BE2C (cell line): ENCODE measurements at places on chromosomes 13 and 19.

DNA sequence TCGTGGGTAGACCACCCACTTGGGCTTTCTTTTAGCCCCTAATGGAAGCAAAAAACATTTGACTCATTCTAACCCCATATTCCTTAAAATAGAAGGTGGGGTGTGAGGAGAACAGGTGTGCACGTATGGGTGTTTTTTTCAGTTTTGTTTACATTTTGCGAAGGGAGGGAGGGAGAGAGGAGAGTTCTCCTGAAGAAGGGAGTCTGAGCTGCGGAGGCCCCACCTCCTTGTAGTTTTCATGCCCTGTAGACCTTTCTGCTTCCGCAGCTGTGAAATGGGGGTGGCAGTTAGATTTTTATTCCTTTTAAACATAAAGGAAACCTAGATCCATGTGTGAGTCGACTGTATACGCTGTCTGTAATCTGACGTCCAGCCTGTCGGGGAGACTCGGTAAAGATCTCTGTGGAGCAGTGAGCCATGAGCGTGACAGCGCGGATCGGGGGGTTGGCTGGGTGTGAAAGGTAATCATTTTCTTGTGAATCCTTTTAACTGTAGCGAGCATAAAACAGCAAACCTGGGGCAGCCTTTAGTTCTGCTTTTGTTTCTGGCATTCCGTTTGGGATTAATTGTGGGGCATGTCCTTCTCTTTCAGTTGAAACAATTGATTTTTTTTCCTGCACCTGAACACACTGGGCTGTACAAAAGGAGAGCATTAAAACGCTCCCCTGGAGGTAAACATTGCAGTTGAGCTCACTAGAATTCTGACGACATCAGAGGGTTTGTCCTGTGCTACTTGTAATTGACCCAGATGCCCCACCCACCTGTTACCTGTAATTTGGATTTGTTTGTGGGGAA lies 2.3 kb downstream of the UPF1 start:
- no peak for DNase-seq

DNA sequence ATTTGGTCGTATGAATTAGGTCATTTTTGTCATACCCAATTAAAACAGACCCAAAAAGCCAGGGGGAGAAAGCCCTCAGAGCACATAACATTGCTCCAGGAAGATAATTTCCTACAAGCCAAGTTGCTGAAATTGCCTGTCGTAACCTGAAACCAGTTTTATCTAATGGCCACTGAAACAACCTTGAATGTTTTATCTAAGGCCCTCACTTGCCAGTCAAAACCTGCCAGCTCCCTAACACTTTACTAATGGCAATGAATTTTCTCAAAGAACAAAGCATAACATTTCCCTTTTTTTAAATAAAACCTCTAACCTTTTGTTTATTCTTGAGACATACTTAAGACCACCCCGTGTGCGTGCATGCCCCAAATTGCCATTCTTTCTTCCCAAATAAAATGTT lies 496.2 kb upstream of the KLHL1 start:
- DNase-seq = no peak

GRCh38 chr13:99843872-99844271 lies 127.7 kb downstream of the ZIC5 start:
- no peak for DNase-seq

DNA sequence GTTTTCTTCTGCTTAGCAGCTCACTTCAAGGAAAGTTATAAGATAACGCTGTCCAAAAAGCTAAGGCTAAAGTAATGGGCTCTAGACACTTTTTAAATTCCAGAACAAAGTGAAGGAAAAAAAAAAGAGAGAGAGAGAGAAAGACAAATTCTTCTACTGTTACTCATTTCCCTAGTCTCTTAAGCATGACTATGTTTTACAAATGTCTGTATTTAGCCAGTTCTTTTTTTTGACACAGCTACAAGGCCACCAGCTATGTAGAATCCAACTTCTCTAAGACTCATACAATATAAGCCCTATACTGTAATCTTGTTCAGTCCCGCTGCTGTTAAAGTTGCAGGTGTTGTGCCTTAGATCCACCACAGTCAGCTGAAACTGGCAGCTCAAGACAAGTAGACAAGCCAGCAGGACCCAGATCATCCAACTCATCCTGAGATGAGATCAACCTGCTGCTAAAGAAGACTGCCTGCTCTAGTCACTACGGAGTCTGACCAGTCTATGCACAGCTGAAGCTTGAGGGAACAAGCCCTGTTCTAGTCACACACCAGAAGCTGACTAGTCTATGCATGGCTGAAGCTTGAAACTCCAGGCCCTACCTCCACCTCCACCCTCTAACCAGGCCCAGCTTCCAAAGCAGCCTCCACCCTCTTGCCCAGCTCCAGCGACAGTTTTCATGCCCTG lies 10.3 kb upstream of the ZNF83 start:
- DNase-seq = no peak

- peak; percentile 34 for DNase-seq
Measured at GRCh38 chr19:56837492-56838023, 3.0 kb downstream of the PEG3 start.

DNA sequence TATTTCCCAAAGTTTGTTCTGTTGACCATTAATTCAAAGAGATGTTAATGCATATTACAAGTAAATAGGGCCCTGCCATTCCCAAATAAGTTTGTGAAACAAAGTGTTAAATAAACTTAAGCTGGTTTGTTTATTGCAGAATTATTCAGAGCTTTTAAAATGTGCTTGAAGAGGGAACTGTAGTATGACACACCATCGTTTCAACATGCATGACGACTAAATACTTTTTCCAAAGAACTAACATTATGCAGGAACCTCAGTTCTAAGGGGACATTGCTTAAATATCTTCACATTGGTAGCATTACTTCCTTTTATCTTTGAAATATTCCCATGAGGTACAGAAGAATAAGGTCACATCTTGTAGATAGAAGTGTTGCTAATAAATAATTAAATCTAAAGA lies 14.6 kb downstream of the LHFPL6 start:
- DNase-seq = no peak

DNA sequence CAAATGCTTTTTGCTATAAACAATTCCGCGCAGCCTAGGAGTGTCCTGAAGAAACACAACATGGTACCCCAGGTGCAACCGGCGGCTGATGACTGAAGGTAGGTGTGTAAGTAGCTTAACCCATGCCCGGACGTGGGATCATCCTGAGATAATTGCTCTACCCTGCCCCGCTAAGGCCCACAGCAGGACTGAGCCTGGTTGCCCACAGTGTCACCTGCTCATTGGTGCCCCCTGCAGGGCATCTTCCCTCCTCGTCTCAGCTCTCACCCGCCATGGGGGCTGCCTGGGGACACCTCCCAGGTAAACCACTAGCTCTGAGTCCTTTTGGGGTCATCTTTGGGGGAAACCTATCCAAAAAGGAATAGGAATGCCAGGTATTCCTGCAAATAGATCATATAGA lies 22.3 kb downstream of the TMEM161A start:
- peak; percentile 58 for DNase-seq

DNA sequence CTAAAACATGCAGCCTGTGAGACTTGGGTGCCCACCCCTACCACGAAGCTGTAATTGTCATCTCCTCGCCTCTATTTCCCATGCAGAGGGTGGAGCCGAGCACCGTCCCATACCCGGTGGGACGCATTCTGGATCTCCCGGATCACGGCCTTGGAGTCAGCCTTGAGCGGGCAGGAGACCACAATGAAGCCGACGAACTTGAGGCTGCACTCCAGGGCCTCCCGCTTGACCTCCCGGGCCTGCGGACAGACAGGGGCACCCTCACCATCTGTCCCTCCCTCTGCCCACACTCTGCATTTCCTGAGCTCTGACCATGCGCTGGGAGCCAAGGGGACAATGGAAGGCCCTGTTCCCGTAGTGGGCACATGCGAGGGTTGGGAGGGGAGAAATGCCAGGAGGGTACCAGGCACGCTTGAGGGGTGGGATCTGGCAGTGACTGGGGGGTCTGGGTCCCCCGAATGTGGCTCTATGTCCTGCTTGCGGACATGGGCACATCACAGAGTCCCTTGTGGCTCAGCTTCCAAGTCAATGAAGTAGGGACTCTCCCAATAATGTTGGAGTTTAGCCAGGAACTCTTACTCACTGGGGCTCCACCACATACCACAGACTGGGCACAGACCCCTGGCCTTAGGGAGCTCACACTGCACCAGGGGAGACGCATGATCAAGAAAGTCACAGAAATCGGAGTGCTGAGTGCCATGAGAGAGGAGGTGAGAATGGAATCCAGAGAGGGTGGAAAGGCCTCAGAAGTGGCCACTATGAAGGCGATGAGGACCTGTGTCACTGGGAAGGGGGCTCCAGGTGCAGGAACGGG lies 9.2 kb upstream of the GMIP start:
- DNase-seq = no peak

DNA sequence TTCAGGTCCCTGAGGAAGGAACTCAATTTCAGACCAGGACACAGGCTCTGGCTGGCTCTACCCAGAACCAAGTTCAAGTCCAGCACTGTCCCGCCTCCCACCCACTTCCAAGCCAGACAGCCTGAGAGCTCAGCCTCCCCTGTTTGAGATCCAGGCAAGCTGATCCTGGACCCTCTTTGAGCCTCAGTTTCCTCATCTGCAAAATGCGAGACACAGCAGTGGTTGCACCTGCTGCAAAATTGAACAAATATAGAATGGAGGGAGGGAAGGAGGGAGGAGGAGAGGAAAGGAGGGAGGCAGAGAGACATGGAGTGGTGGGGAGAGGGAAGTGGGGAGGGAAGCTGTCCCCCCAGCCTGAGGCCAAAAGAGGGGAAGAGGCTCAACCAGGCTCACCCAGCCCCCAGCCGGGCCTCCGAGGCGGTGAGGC lies 751 bp downstream of the TMEM221 start:
- no peak for DNase-seq

DNA sequence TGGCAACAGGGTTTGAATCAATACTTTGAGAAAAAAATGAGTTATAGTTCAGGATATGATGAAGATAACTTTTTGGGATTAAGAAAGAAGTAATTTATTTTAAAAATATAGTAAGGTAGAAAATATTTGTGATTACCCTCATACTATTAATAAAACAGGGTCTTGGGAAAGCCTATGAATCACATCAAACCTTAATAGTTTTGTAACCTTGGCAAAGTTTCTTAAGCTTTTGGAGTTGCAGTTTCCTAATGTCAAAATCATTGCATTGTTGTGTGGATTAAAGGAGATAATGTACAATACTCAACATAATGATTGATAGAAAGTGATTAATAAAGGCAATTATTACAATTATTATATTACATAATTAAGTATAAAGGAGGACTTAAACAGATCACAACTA lies 149.0 kb downstream of the LMO7 start:
- no peak for DNase-seq

DNA sequence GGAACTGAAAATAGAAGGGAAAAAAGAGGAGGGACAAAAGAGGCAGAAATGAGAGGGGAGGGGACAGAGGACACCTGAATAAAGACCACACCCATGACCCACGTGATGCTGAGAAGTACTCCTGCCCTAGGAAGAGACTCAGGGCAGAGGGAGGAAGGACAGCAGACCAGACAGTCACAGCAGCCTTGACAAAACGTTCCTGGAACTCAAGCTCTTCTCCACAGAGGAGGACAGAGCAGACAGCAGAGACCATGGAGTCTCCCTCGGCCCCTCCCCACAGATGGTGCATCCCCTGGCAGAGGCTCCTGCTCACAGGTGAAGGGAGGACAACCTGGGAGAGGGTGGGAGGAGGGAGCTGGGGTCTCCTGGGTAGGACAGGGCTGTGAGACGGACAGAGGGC lies at the start of gene CEACAM5:
Gene CEACAM5 (plus strand): TSS at position 146 of the 400 bp plus-strand sequence. CDS start 106 bp downstream, at position 252.
- no peak for DNase-seq

DNA sequence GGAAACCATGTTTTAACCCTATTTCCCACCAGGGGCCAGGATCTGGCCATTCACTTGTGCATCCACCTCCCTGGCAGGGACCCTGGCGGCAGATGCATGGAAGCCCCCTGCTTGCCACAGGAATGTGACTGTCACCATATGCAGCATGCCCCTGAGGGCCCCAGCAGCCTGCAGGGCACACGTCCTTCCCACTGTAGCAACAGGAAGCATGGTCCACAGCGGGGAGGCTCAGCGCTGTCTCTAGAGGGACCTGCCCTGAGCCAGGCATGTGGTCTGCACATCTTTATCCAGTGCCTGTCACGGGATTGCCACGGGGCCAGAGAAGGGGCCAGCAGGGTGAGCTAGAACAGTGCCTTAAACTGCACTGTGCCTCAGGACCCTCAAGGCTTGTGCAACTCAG lies 34.9 kb upstream of the MCF2L start:
- DNase-seq = peak; percentile 59

- no peak for DNase-seq
Measured at GRCh38 chr19:10669246-10669645, 15.1 kb downstream of the ILF3 start.

GRCh38 chr19:15010501-15011300 lies 31.0 kb upstream of the SLC1A6 start:
- DNase-seq = no peak

DNA sequence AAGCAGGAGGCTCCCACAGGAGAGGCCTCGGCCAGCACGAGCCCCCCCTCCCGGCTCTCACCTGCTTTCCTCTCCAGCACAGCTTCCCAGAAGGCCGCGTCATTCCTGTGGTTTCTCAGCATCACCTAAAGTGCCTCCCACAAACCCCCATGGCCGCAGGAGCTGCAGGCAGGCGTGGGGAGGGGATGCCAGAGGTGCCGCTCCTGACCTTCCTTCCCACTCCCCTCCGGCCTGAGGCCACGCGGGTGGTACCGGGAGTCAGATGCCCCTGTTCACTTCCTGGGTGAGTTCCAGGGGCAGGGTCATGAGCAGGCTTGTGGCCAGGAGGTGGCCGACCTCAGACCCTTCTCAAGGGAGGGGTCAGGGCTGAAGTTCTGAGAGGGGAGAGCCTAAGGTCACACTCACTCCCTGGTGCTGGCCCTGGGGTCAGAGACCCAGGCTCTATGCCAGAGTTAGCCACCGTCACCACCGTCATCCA lies 14.4 kb upstream of the NPAS1 start:
- DNase-seq = no peak

DNA sequence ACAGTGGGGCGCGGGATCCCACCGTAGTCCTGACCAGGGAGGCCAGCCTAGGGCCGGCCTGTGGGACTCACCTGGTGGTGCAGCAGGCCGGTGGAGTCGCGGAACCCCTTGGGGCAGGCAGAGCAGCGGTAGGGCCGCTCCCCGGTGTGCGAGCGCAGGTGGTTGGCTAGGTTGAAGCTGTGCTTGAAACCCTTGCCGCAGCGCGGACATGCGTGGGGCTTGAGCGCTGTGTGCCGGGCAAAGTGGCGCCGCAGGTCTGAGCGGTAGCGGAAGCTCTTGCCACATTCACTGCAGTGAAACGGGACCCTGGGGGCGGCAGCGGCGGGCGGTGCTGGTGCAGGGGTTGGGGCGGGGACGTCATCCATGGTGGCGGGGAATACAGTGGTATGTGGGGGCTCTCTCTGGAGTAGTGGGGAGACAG lies 1.8 kb downstream of the FIZ1 start:
- no peak for DNase-seq

GRCh38 chr13:98096059-98096458 lies 46.8 kb upstream of the FARP1 start:
- no peak for DNase-seq

GRCh38 chr13:41767801-41768200 lies 193.1 kb downstream of the VWA8 start:
- no peak for DNase-seq

DNA sequence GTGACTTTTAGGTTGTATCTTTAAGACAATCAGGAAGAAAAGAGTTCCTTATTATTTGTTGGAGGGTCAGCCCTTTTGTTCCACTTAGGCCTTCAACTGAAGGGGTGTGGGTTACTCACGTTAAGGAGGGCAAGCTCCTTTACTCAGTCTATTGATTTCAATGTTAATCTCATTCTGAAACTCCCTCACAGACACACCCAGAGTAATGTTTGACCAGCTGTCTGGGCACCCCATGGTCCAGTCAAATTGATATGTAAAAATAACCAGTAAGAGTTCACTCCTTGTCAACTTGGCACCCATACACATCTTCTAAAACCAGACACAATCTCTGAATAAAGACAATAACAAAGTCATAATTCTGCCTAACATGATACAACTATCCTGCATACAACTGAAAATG lies 292.9 kb downstream of the KLF5 start:
- DNase-seq = no peak
